Endodermal cell (in vitro differentiated cells): ENCODE measurements at places on chromosomes 13 and 19.
A peak's percentile ranks its signal among the peaks of the same experiment; 100 is the strongest.

DNA sequence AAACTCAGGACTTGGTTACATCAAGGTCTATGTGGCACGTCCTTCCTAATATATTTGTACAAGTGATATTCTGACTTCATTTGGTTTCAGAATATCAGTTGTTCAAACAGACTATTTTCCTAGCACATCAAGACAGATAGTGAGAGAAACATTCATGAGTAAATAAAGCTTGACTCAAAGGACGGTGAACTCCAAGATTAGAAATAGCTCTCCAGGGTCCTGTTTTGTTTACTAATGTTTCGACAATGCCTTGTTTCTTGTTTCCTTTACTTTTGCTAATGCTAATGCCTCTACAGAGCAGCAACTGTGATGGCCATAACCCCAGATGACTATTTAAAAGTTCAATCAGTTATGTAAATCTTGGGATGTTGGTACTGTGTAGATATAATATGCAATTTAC, 313.9 kb downstream of the KLF12 start:
- no peak overlapping the region for H3K27ac ChIP-seq
- no peaks in the 10 kb centered on the region for H3K36me3 ChIP-seq
- no peaks in the 10 kb centered on the region for H3K27me3 ChIP-seq

- H3K4me1 ChIP-seq: no peaks in the 10 kb centered on the region
- H3K27me3 ChIP-seq: no peaks in the 10 kb centered on the region
- H3K36me3 ChIP-seq: no peaks in the 10 kb centered on the region
- DNase-seq: no peak
- H3K4me3 ChIP-seq: no peak overlapping the region
These were observed 16.0 kb downstream of the FSD1 start for GRCh38 chr19:4320419-4320818.

GRCh38 chr13:100484702-100485101, 103.9 kb downstream of the GGACT start:
- no peak overlapping the region for H3K27ac ChIP-seq
- H3K27me3 ChIP-seq: no peaks in the 10 kb centered on the region
- H3K36me3 ChIP-seq: no peaks in the 10 kb centered on the region
- no peak overlapping the region for H3K4me3 ChIP-seq
- no peak for DNase-seq

- no peak overlapping the region for H3K27ac ChIP-seq
- no peaks in the 10 kb centered on the region for H3K4me1 ChIP-seq
- no peaks in the 10 kb centered on the region for H3K27me3 ChIP-seq
- peak; percentile 24 for DNase-seq
- H3K4me3 ChIP-seq: no peak overlapping the region
These were observed 24.4 kb downstream of the SPATA13 start for GRCh38 chr13:24184882-24185281.

DNA sequence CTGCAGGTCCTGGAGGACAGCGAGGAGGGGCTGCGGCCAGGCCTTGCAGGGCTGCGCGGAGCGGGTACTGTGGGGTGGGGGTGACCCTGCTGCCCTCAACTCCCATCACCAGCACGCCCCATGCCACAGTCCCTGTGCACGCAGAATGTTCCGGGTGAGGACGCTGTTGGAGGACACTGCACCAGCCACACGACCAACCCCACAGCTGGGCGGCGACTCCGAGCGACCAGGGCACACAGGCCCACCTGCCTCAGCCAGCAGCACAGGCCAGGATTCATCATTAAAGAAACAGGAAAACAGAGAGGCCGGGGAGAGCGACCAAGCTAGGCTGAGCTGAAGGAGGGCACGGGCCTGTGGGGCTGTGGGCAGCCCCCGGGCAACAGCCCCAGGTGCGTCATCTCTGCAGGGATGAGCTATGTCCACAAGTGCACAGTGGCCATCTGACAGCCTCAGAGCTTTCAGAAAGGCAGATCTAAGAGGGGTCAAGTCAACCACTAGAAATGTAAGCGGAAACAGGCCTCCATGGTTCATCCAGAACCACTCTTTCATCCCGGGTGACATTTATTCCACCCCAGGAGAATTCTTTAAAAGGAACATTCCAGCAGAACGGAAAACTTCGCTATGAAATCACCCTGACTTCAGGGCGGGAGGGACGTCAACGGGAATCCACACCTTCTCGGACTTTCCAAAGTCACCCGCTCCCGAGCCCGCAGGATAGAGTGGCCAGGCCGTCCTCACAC, 1.5 kb downstream of the GAS6 start:
- peaks cover 28% of the 10 kb centered on the region for H3K27me3 ChIP-seq
- peaks cover 19% of the 10 kb centered on the region for H3K4me1 ChIP-seq
- DNase-seq: peak; percentile 59
- no peak overlapping the region for H3K27ac ChIP-seq
- H3K36me3 ChIP-seq: peaks cover 8% of the 10 kb centered on the region

DNA sequence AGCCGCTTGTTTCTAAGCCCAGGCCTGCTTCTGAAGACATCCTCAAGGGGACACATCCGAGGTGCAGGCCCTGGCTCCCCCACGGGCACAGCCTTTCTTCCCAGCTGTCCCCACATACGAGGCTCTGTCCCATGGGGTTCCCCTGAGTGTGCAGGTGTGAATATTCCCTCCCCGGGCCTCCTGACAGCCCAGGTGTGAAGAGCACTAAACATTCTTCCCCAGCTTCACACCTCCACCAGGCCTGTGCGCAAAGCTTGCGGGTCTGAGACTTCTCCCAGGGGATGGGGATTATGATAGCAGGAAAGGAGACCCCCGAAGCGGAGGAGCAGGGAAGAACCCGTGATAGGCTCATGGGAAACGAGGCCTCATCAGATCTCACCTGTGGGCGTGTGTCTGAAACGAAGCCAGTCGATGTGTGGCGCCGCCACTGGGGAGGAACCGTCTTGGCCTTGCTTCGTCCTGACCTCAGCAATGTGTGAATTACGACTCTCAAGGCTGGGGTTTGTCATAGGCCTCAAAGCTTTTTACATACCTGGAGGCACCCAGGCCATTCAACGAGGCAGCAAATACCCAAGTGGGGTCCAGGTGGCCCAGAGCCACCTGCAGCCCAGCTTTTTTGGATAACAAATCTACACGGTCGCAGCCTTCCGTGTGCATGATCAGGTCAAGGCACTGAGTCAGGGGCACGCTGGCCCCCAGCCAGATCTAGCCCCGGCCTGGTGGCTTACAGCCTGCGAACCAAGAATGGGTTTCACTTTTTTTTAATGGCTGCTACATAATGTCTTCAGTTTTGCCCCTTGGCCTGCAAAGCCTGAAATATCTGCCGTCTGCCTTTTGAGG, 134.3 kb downstream of the STK24 start:
- no peak for DNase-seq
- no peaks in the 10 kb centered on the region for H3K27me3 ChIP-seq
- no peak overlapping the region for H3K4me3 ChIP-seq
- peaks cover 85% of the 10 kb centered on the region for H3K36me3 ChIP-seq

- DNase-seq: no peak
- H3K4me1 ChIP-seq: peaks cover 5% of the 10 kb centered on the region
- H3K27ac ChIP-seq: no peak overlapping the region
- no peaks in the 10 kb centered on the region for H3K27me3 ChIP-seq
These were observed 6.2 kb downstream of the MYO1F start for GRCh38 chr19:8571006-8571411.
